Neuronal stem cell (in vitro differentiated cells): ENCODE measurements at places on chromosomes 2 and 18.

GRCh38 chr2:211760103-211760502, 778.5 kb downstream of the ERBB4 start:
- DNase-seq = no peak

- no peak for DNase-seq
Observed at GRCh38 chr2:205758500-205758899, 76.2 kb downstream of the NRP2 start.

- peak; percentile 65 for DNase-seq
Observed at GRCh38 chr2:34096562-34097171, 497.6 kb upstream of the FAM98A start.

DNA sequence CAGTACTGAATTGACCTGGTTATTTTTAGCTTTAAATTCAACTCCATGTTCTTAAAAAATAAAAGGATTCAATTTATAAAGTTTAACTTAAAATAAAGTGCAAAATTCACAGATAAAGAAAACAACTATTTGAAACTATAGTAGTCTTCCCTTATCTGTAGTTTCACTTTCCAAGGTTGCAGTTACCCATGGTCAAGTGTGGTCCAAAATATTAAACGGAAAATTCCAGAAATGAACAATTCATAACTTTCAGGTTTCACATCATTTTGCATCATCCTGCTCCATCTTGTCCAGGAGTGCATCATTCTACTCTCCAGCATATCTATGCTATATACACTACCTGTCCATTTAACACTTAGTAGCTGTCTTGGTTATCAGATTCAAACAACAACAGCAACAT, 54.5 kb upstream of the ZNF804A start:
- no peak for DNase-seq

- DNase-seq = no peak
Observed at GRCh38 chr18:23703057-23703986, 14.1 kb downstream of the LAMA3 start.

DNA sequence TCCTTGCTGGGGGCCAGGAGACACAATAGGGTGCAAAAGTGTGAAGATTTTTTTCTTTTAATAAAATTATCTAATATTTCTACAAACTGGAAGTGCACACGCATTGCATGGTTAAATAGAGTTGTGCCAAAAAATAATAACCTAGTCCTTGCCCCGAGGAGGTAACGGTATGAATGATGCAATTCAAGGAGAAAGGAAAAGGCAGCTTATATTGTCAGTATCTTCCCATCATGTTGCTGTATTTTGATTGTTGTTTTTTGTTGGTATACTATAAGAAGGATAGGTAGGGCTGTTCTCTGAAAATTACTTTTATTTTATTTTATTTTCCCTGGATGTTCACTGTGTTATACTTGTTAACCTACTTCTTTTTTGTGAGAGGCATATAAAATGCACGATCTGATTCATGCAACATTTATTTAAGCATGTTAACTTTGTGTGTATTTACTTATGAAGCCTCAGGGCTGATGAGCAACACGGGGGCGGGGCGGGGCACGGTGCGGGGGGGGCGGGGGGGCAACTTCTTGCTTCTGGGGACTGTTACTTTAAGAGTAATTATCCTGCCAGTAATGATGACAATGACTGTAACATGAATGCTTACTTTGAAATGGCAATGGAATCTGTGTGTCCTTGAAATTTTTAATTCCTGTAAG, 118.6 kb downstream of the AQP4 start:
- no peak for DNase-seq

DNA sequence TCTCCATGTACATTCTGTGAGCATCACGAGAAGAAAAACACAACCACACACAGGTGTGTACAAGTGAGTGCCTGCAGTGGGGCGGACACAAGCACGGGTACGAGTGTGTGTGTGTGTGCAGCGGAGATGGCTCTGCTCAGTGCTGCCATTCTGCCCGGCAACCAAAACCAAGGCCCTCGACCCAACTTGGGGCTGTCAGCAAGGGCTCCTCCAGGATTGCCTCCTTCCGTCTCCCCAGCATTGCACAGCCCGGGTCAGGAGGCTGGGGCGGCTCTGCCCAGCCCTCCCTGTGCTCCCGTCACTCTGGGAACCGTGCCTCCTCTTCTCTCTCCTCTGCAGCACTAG, 66.5 kb downstream of the PXDN start:
- no peak for DNase-seq

- DNase-seq = no peak
Observed at GRCh38 chr2:72630767-72631166, 195.1 kb downstream of the EXOC6B start.

- DNase-seq = no peak
Observed at GRCh38 chr2:148667113-148667836, 22.7 kb downstream of the EPC2 start.

- DNase-seq = no peak
Observed at GRCh38 chr2:223997938-223998337, 40.7 kb downstream of the MRPL44 start.

DNA sequence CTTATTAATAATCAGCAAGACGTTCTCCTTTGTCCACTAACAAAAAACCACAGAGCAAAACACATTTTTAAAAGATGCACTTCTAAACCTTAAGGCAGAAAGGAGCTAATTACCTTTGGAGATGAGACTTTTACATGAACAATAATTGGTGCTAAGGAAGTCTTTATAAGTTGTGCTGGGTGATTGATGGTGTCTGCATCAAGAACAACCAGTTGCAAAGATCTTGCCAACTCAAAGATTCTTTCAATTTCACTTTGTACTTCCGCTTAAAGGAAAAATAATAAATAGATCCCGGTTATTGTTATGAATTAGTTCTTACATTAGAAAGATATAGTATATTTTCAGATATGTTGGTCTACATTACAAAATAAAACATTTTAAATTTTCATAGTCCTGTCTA, 26.9 kb upstream of the ARL5A start:
- no peak for DNase-seq

DNA sequence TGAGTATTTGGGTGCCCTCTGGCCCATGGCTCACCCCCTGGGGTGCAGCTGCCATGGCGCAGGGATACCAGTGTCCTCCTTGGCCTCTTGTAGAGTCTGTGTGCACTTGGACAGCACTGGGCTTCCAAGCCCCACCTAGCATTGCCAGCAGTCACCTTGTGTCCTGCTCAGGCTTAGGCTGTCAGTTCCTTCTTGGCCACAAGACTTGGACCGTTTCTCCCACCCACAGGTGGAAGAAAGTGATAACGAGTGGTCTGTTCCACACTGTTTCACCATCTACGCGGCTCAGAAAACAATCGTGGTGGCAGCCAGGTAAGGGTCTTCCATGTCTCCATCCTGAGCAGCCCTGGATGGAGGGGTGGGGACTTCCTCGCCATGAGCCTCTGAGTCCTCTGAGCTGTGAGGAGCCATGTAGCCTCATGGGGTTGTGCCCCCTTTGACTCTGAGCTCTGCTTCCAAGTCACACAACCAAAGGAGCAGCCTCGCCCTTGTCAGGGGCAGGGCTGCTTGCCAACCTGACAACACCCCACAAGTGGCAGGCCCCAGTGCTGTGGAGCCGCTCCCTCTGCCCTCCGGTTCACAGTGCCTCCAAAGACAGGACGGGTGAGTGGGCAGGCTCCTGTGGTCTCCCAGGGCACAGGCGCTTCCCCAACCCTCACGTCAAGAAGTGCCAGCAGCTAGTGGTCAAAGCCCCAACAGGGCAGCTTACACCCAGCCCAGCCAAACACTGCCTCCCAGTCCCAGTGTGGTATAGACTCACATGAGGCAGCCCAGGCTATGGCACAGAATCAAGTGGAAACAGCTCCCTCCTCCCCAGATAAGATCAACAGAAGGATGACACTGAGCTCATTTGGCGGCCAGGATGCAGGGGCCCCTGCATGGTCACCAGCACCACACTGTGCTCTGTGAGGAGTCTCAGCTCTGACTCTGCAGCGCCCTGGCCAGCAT, 18.4 kb downstream of the STK25 start:
- DNase-seq = no peak

- no peak for DNase-seq
Observed at GRCh38 chr2:20425371-20425881, 21.4 kb upstream of the RHOB start.

- DNase-seq = no peak
Observed at GRCh38 chr18:26654616-26655524, 106.5 kb upstream of the KCTD1 start.

DNA sequence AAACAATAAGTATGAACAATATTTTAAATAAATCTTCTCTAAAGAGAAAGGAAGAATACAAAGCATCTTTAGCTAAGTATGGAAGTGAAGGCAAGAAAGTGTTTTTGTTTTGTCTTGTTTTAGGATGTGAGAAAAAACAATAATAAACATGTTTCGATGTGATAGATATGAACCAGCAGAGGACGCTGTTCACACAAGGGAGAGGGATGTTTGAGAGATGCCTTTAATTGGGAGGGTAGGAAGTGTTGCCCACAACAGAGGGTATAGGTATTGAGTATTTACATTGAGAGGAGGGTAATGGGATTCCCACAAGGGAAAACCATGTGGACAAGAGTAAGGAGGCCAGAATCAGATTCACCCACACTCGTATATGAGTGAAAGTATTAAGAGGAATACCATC, 55.1 kb downstream of the CDH19 start:
- no peak for DNase-seq

- DNase-seq = no peak
Observed at GRCh38 chr2:60484133-60484645, 69.3 kb downstream of the BCL11A start.

GRCh38 chr2:65064728-65065552, 8.7 kb downstream of the CEP68 start:
- DNase-seq = peak; percentile 33

GRCh38 chr18:68448736-68449135, 266.2 kb downstream of the TMX3 start:
- DNase-seq = no peak

GRCh38 chr18:74360852-74361655, 45.4 kb downstream of the C18orf63 start:
- DNase-seq = no peak

- no peak for DNase-seq
Observed at GRCh38 chr2:148917431-148917830, 42.4 kb downstream of the KIF5C start.

DNA sequence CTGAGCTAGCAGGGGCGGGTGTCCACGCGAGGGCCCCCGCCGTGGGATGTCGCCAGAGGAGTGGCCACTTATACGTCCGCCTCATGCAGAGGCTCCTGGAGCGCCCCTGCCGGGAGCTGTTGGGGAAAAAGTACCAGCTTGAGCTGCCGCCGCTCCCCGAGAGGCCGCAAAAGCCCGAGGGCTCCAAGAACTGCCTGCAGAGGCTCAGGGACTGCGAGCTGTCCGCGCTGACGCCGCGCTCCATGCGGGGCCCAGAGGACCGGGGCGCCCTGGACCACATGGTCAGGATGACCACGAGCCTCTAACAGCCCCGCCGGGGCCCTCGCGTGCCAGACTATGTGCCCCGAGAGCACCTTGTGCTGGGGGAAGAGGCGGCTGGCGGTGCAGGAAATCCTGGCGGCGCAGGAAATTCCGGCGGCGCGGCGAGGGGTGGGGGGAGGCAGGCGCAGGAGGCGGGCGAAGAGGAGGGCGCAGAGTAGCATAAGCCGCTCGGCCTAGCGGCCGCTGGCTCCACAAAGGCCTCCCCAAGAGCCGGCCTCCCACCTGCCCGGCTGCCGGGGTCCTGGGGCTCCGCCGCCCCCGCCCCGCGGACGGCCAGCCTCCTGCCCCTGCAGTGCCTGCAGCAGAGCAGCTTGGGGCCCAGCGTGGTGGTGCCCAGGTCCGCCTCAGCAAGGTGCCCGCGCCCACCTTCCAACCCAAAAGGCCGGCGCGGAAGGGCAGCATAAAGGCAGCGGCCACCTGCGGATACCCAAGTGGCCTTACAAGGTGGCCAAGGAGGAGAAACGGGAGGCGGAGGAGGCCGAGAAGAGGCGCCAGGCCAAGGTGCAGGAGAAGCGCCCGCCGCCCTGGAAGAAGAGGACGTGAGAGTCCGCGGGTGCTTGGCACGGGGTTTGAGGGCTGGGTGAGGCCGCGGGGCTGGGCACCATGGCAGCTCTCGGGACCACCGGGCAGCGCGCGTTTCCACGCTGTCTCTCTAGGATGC, 42.1 kb upstream of the TRIM43B start:
- no peak for DNase-seq

- no peak for DNase-seq
Observed at GRCh38 chr2:239167766-239168444, 232.9 kb downstream of the HDAC4 start.

GRCh38 chr2:176039375-176039774, 37.3 kb upstream of the LNPK start:
- DNase-seq = no peak

DNA sequence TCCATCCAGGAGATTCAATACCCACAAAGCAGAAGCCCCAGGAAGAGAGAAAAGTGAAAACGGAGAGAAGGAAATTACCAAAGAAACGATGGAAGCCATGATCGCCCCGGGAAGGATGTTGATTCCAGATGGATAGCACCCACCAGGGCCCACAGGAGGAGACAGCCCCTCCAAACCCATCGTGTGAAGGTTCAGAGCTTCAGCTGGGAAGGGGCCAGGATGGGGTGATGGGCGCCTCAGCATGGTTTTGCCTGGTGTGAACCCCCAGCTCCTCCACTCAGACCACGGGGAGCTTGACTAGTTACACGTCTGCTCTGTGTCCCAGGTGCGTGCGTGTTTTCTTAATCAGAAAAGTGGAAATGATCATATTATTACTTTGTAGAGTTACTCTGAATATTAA, 264.5 kb downstream of the EIPR1 start:
- no peak for DNase-seq

GRCh38 chr18:3960977-3961376, 494.1 kb downstream of the DLGAP1 start:
- DNase-seq = no peak

DNA sequence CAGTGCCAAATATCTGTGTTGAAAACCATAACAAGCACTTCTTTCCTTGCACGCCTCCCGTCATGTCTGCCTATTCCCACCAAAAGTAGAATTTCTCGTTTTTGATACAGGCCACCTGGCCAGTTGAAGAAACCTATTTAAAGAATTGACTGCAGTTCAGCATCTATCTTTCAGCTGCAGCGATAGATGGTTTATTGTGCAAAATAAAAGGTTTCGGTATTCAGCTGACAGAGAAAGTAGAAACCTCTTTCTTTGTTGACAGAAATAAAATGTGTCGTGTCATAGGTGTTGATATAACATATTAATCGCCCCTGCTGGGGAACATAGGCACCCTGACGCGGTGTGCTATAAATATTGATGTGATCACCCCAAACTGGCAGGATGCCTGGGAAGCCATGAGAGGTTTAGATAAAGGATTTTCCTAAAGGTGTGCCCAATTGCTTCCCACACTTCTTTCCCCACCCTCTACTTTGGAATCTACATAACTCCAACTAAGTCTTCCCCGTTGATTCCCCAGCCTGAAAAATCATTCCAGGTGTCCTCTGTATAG, 570.4 kb downstream of the CCDC85A start:
- no peak for DNase-seq

DNA sequence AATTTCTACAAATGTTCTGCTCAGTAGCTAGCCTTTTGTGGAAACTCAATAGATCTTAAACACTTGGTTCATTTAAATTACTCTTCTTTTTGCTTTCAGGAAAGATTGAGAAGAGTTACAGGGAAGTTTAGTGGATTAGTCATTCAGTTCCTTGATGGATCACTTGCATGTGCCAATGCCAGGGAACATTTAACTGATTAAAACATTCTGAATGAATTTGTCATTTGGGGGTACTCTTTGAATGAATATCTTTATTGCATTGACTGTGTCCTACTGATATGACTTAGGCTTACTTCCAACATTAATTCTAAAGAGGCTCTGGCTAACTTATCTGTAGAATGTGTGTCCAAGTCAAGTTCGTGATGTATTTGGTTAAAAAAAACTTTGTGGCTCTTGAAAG, 199.8 kb downstream of the PLCL1 start:
- DNase-seq = no peak

- DNase-seq = no peak
Observed at GRCh38 chr18:29841631-29842030, 1200.9 kb downstream of the DSC3 start.
